ENCODE measurements at places on chromosomes 7 and 10.

GRCh38 chr10:72000073-72001032 is 36.2 kb downstream of the CHST3 start:
- no peak for DNase-seq

- no peak for DNase-seq
Measured at GRCh38 chr7:20327055-20327454, 3.6 kb upstream of the ITGB8 start.

- no peak for DNase-seq
Measured at GRCh38 chr7:30260246-30260768, 24.1 kb upstream of the ZNRF2 start.

DNA sequence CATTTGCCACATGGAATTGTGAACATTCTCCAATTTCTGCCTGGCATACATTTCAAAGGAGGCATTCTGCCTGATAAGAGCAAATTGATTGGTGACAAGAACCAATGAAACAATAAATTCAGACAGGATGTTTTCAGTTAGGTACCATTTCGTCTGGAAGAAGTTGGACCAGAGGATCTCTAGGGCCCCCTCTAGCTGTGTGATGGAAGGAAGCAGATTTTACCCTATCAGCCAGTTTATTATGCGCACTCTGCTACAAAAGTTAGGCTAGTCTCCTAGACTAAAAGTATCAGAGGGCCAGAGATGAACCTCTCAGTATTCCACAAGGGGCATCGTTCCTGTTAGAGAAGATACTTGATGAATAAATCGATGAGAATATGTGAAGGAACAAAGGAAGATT is 118.0 kb downstream of the BUB3 start:
- no peak for DNase-seq

DNA sequence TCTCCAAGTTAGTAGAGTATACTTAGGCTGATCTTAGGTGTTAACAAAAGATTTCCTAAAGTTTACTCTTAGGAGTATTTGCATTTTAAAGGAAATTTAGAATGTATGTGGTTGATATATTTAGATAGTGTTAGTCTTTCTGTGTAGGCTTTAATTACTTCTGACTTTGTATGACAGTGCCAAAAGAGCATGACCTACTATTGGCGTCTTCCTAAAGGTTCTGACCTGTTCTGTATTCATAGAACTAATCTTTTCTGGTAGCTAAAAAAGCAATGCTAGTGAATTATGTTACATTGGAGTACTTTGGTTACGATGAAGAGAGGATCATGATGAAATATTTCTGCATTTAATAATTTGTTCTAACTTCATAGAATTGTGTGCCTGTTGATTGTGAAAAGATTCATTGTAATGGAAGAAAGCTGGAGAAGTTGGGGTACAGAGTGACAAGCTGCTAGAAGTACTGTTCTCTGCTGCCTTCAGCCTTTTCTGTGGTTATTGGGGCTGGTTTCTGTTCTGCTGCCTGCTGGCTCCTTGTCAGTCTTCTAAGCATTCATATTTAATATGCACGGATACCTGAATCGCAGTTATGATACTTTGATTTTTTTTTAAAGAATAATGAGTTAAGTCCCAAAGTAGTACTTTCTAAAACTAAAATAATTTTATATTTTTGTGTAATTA is 13.2 kb downstream of the WAC start:
- DNase-seq, result no peak

GRCh38 chr10:3887885-3888476 is 103.0 kb upstream of the KLF6 start:
- peak; percentile 59 for DNase-seq

Measured in activated T-helper 1 cell treated with anti-CD3 and anti-CD28 coated beads, Interleukin-2, amount 50 U/mL, for 16 hours (primary cell).